ENCODE measurements at places on chromosomes 12 and 14.

DNA sequence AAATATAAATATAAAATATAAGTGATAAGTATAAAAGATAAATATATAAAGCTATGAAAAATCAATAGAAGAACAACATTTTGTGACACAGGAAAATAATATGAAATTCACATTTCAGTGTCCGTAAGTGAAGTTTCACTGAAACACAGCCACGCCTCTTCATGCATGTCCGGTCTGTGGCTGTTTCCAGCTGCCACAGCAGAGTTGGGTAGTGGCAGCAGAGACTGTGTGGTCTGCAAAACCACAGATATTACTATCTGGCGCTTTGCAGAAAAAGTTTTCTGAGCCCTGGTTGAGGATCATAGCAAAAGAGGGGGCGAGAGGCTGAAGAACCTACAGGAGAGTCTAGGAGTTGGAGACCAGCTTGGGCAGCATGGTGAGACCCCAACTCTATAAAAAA lies 780 bp downstream of the SERPINA4 start:
- DNase-seq = no peak

- no peak for DNase-seq
Measured at GRCh38 chr12:28027947-28028724, 55.6 kb upstream of the PTHLH start.

DNA sequence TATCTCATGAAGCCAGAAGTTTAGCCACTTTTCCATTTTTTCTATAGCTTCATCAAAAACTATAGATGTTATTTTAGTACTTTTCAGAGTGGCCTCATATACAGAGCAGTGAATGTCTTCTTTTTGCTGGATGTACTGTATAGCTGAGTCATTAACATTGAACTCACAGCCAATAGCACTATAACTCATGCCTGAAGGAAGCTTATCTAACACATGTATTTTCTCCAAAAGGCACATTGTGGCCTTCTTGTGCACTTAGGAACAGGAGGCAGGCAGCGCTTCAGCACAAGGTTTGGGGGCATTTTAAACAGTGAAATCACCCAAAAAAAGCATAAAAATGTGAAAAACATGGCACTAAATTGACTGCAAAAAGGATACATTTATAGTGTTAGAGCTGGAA lies 336.8 kb upstream of the TMTC1 start:
- DNase-seq = no peak

- no peak for DNase-seq
Measured at GRCh38 chr12:12381982-12382381, 25.1 kb downstream of the BORCS5 start.

- peak; percentile 86 for DNase-seq
Measured at GRCh38 chr12:49304161-49304560, 9.2 kb downstream of the PRPH start.

DNA sequence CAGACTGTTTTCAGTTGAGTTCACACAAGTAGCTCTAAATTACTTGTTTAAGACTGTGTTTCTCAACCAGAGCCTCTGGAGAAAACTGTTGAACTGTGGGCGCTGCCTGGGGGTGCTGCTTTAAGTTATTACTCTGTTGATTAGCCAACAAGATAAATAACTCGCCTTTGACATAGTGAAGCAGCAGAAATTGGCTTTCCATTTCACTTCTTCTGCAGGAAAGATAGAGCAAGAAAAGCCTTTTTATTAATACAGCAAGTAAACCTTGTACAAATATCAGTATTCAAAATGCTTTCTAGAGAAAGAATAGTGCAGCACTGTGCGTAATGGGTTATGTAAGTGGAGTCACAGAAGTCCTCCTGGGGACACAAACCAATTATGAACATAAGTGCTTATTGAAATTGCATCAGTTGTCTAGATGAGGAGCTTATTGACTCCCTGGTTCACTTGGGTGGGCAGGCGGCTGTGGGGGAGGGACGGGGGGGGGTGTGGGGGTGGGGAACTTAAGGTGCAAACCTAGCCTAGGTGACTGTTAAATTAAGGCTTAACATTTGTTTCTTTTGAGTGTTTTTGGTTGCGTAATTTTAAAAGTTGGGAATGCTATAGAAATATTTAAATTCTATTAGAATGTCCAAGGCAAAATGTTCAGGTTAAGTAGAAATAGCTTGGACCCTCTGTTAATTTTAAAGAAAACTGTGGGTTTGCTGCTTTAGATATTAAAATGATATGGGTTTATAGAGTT lies 6.3 kb downstream of the FRS2 start:
- no peak for DNase-seq

- no peak for DNase-seq
Measured at GRCh38 chr14:88049936-88050335, 45.0 kb downstream of the GPR65 start.

- no peak for DNase-seq
Measured at GRCh38 chr12:78865516-78865915, 942 bp downstream of the SYT1 start.

DNA sequence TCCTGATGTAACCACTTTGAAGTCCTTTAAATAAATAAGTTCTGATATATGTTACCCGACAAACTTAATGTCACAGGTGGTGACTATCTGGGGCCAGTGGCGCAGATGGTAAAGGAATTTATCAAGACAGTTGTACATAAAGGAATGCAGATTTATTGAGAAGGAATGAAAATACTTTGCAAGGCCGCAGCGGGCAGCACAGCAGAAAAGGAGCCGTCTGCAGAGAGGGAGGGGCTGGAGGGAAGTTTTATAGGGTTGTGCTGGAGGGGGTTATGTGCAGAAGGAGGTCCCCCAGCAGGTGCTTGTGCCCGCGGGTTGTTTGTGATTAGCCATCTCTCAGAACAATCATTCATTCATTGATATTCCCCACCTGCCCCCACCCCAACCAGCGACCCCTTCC lies 17.4 kb downstream of the GPRC5D start:
- no peak for DNase-seq

DNA sequence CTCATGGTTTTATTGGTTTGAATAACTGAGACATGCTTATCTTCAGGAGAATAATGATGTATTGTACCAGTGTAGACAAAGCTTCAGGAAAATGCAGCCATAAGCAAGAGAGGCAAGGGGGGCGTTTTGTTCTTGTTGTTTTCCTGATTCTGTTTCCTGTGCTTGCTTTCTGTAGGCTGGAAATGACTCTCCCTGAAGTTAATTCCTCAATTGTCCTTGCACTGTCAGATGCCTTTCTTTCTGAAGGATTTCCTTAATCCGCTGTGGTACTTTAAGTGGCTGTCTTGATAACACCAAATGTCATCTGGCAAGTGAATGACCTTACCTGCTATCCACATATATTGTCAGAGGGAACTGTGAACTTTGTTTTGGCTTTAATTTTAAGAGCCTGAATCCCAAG lies 220.0 kb downstream of the NEDD1 start:
- DNase-seq = no peak

GRCh38 chr12:63845726-63846125 lies 1.2 kb downstream of the SRGAP1 start:
- DNase-seq = peak; percentile 51

All from AG20443 (cell line).